Effector memory CD4-positive, alpha-beta T cell (primary cell): ENCODE measurements at places on chromosomes 5 and 9.

- no peak overlapping the region for H3K27ac ChIP-seq
- no peaks in the 10 kb centered on the region for H3K27me3 ChIP-seq
- no peaks in the 10 kb centered on the region for H3K36me3 ChIP-seq
- H3K4me1 ChIP-seq = no peaks in the 10 kb centered on the region
- no peak for DNase-seq
- H3K4me3 ChIP-seq = no peak overlapping the region
Observed at GRCh38 chr9:133981958-133982681, 10.0 kb downstream of the VAV2 start.

GRCh38 chr5:79516986-79517385 is 3.1 kb upstream of the HOMER1 start:
- H3K4me3 ChIP-seq = no peak overlapping the region
- H3K27ac ChIP-seq = no peak overlapping the region
- H3K4me1 ChIP-seq = peaks cover 11% of the 10 kb centered on the region

DNA sequence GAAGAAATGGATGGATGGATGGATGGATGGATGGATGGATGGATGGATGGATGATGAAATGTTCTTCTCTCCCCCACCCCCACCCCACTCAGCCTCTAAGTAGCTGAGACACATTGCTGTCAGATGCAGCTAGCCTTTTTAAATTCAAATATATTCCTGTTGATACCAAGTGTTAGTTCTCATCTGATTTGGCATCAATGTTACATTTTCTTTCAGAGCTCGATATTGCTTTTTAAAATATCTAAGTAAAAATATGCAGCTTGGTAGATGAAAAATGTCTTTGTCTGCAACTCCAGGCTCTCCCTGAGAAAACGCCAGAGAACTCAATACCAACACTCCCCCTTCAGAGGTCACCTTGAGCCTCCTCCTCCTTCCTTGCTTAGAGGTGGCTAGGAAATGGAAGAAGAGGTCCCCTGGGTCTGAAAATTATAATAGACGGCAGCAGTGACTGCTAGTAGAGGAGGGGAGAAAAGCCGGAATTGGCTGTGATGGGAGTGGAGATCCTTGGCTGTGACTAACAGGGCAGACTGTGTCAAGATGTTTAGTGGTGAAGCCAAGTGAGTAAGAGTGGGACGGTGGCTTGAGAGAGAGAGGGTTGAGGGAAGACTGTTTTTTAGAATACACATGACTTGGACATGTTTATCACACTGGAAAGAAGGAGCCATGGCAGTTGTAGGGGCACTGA is 156.0 kb downstream of the ZNF462 start:
- H3K27ac ChIP-seq = no peak overlapping the region
- H3K27me3 ChIP-seq = no peaks in the 10 kb centered on the region
- no peak for DNase-seq
- no peaks in the 10 kb centered on the region for H3K4me1 ChIP-seq
- H3K36me3 ChIP-seq = no peaks in the 10 kb centered on the region

- H3K4me1 ChIP-seq = peaks cover 11% of the 10 kb centered on the region
- H3K4me3 ChIP-seq = peak overlapping the region; percentile 98
- peak overlapping the region; percentile 75 for H3K27ac ChIP-seq
- peaks cover 3% of the 10 kb centered on the region for H3K27me3 ChIP-seq
- no peaks in the 10 kb centered on the region for H3K36me3 ChIP-seq
- peak; percentile 64 for DNase-seq
Observed at GRCh38 chr5:102755686-102756371, 724 bp downstream of the PAM start.

DNA sequence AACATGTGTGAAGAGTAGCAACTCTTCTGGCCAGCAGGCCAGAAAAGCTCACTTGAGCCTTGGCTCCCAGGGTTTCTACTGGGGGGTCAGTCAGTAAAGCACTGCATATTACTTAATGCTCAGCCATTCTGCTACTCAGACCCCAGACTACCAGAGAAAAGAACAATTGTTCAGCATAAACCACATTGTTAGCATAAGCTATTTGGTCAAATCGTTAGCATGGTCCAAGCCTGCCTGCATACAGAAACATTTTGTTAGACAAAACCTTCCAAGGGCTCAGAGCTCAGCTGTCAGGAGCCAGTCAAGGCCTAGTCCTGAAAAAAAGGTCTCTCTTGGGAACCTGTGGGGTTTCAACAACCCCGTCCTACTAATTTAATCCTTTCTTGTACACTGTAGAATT is 449.3 kb downstream of the PRR16 start:
- no peak for DNase-seq

- DNase-seq = no peak
- no peaks in the 10 kb centered on the region for H3K4me1 ChIP-seq
- no peaks in the 10 kb centered on the region for H3K36me3 ChIP-seq
- H3K4me3 ChIP-seq = no peak overlapping the region
Observed at GRCh38 chr9:101590901-101591300, 3.9 kb downstream of the PPP3R2 start.

DNA sequence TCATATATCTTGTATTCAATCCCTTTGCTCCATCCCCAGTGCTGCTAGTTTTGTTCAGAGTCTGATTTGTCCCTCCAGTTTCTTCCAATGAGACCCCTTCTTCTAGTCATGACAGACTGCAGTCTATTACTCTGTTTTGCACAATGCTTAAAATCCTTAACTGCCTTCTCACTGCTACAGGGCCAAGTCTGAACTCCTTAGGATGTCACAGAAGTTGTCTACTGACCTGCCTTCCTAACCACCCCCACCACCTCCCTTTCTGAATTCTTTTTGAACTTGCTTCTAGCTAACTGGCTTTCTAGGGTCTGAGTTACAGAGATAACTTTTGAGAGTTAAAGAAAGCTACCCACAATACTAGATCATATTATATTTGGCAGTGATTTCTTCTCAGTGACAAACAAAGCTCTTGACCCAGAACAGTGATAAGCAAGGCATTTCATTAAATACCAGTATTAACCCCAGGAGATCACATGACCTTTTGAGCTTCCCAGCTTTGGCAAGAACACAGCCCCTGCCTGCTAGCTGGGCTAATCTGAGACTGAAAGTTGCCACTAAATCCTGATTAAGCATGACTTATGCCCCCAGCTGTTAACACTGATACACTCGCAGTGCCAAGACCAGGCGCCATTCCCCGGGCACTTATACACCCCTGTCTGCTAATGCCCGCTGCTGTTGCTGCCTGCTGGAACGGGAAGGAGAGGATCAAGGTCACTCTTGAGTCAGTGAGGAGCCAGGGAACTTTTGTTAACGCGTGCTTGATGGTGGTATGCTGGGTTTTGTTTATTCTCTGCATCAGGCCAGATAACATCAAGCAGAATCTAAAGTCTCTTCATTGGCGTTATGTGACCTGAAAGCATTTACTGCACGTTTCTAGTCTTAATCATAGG is 36.4 kb upstream of the ADAMTSL1 start:
- H3K27me3 ChIP-seq = peaks cover 4% of the 10 kb centered on the region
- no peak overlapping the region for H3K27ac ChIP-seq
- no peaks in the 10 kb centered on the region for H3K4me1 ChIP-seq
- H3K4me3 ChIP-seq = no peak overlapping the region
- no peaks in the 10 kb centered on the region for H3K36me3 ChIP-seq

- H3K36me3 ChIP-seq = no peaks in the 10 kb centered on the region
- H3K4me1 ChIP-seq = no peaks in the 10 kb centered on the region
- no peak overlapping the region for H3K4me3 ChIP-seq
Observed at GRCh38 chr5:124783285-124783684, 36.8 kb upstream of the ZNF608 start.

DNA sequence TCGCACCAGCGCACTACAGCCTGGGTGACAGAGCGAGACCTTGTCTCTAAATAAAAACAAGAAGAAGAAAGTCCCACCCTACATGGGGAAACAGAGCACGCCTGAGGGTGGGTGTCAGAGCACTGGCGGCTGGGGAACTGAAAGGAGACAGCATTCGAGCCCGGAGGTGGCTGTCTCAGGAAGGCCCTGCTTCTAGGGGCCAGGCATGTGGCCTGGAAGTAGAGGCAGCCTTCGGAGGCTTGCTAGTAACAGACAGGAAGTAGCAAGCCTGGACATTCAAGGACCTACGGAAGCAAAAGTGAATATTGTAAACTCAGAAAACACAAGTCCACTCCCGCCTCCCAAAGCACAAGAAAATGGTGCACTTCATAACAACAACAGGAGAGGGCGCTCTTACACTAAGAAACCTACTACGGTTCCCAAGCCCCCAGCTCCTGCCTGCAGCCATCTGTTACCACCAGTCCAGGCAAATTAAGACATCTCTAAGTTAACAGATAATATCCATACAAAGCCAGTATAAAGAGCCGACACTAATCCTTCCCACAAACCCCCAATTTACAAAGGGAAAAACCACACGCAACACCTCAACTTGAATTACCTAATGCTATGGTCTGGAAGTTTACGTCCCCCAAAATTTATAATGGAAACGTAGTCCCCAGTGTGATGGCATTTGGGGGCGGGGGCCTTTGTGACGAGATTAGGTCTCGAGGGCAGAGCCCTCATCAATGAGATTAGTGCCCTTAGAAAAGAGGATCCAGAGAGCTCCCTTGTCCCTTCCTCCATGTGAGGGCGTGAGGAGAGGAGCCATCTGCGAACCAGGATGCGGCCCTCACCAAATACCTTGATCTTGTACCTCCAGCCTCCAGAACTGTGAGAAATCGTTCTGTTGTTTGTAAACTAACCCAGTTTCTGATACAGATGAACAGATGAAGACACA is 7.7 kb downstream of the RASGEF1C start:
- no peak for DNase-seq
- no peaks in the 10 kb centered on the region for H3K4me1 ChIP-seq
- H3K27me3 ChIP-seq = no peaks in the 10 kb centered on the region
- no peak overlapping the region for H3K4me3 ChIP-seq
- H3K36me3 ChIP-seq = no peaks in the 10 kb centered on the region
- no peak overlapping the region for H3K27ac ChIP-seq

DNA sequence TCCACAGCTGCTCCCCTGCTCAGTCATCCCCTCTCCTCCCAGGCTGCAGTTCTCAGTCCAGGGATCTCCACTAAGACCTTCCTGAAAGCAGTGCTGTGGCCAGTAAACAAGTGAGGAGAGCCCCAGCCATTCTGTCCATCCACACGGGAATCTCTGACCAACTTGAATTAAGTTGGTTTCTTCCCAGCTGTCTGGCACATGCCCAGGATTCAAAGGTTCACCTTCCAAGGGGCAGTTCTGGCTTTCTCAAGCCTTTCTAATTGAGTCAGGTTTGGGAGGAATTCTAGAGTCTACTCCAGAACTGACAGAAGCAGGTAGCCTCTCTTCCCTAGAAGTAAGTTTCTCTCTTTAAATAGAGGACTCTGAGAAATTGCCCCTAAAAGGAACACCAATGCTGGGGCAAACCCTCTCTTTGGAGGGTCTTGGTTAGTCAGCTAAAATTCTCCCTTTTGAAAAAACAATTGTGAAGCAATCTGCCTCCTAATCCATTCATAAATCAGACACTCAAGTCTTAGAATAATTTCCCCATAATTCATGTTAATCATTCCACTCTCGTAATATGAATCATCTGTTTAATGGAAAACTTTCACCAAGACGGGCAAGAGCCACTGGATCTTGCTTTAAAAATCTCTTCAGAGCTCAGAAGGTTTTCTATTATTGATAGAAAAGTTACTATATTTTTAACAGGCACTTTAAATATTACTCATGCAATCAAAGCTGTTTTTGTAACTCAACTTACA is 133.8 kb downstream of the SPOCK1 start:
- H3K27me3 ChIP-seq = no peaks in the 10 kb centered on the region
- H3K4me1 ChIP-seq = no peaks in the 10 kb centered on the region
- no peaks in the 10 kb centered on the region for H3K36me3 ChIP-seq
- no peak overlapping the region for H3K27ac ChIP-seq
- H3K4me3 ChIP-seq = no peak overlapping the region
- DNase-seq = no peak

DNA sequence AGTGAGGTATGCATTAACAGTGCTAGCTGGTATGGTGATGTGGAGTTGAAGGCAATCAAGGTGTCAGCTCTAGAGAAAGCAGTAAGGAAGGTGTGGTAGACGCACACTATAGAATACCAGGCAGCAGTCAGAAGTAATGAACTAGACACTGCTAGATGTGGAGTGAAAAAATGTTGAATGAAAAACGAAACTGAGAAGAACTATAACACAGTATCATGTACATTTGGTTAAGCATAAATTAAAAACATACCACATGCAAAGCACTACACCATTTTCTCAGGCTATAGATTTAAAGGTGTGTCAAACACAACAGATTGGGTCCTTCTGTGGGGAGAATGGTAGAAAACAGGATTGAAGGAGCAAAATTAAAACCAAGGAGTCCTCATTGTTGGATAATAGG is 15.4 kb downstream of the ZNF622 start:
- DNase-seq = no peak
- H3K27ac ChIP-seq = no peak overlapping the region
- H3K27me3 ChIP-seq = no peaks in the 10 kb centered on the region
- no peak overlapping the region for H3K4me3 ChIP-seq

GRCh38 chr5:54705994-54706653 is 188.6 kb downstream of the SNX18 start:
- H3K27ac ChIP-seq = no peak overlapping the region
- DNase-seq = no peak
- H3K27me3 ChIP-seq = no peaks in the 10 kb centered on the region
- H3K4me3 ChIP-seq = no peak overlapping the region

DNA sequence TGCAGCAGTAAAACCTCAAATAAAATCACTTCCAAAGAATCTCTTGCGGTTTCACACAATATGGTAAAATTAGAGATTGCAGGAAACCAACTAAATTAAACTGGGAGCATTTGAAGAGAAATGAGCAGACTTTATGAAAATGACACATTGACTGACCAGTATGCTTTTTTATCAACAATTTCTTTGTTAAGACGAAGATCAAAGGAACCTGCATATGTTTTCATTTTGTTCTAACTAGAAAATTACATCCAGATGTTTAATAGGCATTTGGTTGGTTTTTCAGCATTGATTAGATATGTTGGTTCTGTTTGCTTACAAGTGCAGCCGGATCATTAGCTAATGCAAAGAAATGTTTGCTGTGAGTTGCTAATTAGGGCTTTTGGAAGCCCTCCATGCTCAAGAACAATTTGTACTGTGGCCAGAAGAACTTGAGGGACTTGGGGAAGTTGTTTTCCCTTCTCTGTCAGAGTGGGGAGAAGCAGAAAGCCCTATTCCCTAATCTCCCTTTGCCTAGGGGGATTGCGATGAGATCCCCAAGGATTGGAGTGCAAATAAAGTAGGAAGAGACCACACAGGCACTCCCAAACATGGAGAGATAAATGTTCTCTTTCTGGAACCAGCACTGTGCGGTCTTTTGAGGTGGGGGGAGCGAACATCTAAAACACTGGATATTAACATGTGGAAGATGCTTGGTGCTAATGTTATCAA is 4.5 kb upstream of the TLE1 start:
- no peak for DNase-seq

GRCh38 chr9:76687861-76688391 is 76.3 kb upstream of the PCA3 start:
- DNase-seq = no peak
- H3K4me3 ChIP-seq = no peak overlapping the region
- H3K4me1 ChIP-seq = no peaks in the 10 kb centered on the region
- no peaks in the 10 kb centered on the region for H3K36me3 ChIP-seq
- no peak overlapping the region for H3K27ac ChIP-seq
- H3K27me3 ChIP-seq = peaks cover 4% of the 10 kb centered on the region

GRCh38 chr5:5404381-5404780 is 18.1 kb upstream of the ICE1 start:
- no peaks in the 10 kb centered on the region for H3K36me3 ChIP-seq
- no peak overlapping the region for H3K4me3 ChIP-seq
- no peak overlapping the region for H3K27ac ChIP-seq
- H3K4me1 ChIP-seq = no peaks in the 10 kb centered on the region

GRCh38 chr9:86315078-86315477 is 32.7 kb upstream of the ISCA1 start:
- H3K36me3 ChIP-seq = peaks cover 67% of the 10 kb centered on the region
- no peaks in the 10 kb centered on the region for H3K27me3 ChIP-seq
- no peak overlapping the region for H3K4me3 ChIP-seq
- no peaks in the 10 kb centered on the region for H3K4me1 ChIP-seq
- no peak for DNase-seq
